Mesendoderm (in vitro differentiated cells): ENCODE measurements at places on chromosomes 16 and 17.

DNA sequence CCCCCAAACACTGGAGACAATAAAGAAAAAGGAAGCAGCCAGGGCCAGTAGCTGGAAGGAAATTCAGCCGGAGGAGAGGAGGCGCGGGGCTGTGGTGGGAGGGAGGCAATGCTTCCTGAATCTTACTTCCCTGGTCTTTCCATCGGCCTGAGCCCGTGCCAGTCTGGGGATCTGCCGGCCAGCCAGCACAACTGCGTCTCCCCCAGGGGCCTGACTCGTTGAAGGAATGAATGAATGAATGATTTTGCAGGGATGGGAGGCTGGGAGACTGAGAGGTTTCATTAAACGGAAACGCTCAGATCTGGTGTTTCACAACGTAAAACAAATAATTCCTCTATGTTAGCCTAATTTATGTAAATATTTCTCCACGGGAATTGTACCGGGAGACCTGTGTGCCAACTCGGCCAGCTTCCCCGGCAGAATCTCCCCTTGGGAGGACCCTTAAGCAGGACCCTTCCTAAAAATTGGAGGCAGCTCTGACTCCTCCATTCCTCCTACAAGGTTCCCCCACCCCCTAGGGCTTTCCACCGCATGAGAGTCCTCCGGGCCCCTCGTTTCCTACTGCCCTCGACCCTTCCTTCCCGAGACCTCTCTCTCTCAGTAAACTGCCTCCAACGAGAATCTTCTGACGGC lies 1.3 kb upstream of the BAIAP2 start:
- no peak for DNase-seq

GRCh38 chr17:82332669-82333278 lies 792 bp downstream of the SECTM1 start:
- no peak for DNase-seq

- no peak for DNase-seq
Observed at GRCh38 chr17:78617511-78618061, 40.4 kb upstream of the DNAH17 start.

DNA sequence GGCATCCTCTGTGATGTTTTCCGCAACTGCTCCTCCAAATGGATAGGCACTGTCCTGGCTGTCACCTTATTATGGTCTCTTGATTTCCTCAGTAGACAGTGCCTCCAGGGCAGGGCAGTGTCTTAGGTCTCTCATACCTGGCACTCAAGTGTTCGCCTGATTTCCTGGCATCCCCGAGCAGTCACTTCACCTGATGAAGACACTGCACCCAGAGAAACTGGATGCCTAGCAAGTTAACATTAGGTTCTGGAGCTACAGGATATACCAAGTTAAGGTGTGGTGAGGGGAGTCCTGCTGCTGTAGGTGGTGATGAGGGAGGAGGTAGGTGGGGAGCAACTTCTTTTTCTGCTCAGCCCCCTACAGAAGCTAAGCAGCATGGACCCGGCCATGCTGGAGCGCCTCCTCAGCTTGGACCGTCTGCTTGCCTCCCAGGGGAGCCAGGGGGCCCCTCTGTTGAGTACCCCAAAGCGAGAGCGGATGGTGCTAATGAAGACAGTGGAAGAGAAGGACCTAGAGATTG lies 3.9 kb upstream of the MAZ start:
- DNase-seq, result no peak

- no peak for DNase-seq
Observed at GRCh38 chr17:50359998-50360461, 13.0 kb downstream of the MRPL27 start.
